ENCODE measurements at places on chromosomes 3 and 15. TPM values are rescaled to one million over a fixed set of nuclear protein-coding genes. Genes with fewer than 3 reads are reported as not detected.

- DNase-seq: no peak
Measured at GRCh38 chr3:161977850-161978249, 481.2 kb downstream of the OTOL1 start.

DNA sequence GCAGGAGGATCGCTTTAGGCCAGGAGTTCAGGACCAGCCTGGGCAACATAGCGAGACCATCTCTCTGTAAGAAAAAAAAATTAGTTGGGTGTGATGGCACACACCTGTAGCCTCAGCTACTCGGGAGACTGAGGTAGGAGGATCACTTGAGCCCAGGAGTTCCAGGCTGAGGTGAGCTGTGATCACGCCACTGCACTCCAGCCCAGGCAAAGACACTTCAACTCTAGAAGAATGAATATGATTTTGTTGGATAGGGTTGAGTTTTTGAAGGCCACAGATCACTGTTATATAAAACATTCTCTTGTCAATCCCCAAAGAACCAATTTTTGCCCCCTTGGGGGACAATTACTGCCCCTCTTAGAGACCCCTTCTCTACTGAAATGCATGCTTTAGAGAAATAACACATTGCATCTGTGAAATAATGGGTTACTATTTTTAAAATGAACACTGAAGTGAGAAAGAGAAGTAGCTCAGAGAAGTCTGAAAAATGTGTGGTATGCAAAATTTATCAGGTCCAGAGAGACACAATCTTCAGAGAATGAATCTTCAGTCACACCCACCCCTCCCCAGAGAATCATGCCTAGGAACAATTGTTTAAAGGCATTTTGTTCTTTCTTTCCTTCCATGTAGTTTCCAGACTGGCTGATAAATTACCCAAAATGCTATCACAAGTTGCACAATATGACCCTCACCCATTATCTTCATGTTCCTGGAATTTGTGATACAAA is 42.7 kb downstream of the METTL6 start:
- DNase-seq: no peak

- DNase-seq: no peak
Measured at GRCh38 chr15:100781061-100781960, 98.3 kb upstream of the ALDH1A3 start.

Gene TRPM1
- total RNA-seq: 0.09 TPM

Gene MPI
- total RNA-seq: 36.1 TPM

Measured in thymus (tissue), 14 donors.